ENCODE measurements at places on chromosomes 7 and 10. TPM values are rescaled to one million over a fixed set of nuclear protein-coding genes. Genes with fewer than 3 reads are reported as not detected.

DNA sequence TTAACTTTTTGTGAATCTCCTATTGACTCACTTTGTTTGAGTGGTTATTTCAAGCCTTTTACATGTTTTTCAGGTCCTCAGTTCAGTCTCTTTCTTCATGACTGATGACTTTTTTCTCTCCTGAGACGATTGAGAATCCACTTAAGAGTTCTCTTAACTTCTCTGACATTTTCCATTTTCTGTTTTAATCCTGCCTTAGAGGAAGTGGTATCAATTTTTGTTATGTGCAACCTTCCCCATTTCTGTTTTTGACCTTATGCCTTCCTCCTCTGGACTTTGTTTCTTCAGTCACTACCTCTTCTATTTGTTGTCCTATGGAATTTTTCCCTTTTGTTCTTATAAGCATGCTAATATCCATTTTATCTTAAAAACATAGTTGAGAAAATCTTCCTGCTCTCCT is 2.4 kb downstream of the PSMC2 start:
- DNase-seq: no peak

GRCh38 chr7:142476077-142476476 is 218.2 kb upstream of the PRSS58 start:
- no peak for DNase-seq

DNA sequence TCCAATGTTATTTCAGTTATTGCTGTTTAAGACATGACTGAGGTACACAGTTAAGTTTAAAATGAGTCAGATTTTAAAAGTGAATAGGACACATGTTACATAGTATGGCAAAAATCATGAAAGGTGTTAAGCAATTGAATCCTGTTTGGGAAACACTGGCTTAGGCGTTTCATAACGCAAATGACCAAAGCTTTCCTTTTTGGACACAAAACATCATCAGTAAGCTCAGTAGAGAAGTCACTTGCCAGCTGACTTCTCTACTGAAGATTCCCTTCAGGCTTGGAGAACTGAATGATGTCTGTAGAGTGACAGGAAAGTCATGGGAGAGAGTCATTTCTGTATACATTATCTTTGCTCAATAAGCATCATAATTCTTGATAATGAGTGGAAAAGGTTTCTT is 64.4 kb upstream of the RSBN1L start:
- DNase-seq: no peak

- no peak for DNase-seq
Measured at GRCh38 chr10:113382691-113383090, 170.2 kb upstream of the HABP2 start.

GRCh38 chr10:132163278-132163765 is 23.4 kb upstream of the DPYSL4 start:
- peak; percentile 28 for DNase-seq

- no peak for DNase-seq
Measured at GRCh38 chr7:73885975-73886798, 25.2 kb downstream of the TMEM270 start.

DNA sequence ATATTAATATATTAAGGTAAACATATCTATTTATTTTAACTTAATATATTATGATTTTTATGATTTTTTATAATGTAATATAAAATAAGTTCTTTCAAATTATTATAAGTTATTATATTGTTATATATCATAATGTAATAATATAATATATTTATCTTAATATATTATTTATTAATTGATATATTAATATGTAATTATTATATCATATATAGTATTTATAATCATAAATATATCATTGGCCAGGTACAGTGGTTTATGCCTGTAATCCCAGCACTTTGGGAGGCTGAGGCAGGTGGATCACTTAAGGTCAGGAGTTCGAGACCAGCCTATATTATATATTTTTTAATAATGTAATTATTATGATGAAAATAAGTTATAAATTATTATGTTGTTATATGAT is 118.1 kb downstream of the MPP7 start:
- DNase-seq: no peak

DNA sequence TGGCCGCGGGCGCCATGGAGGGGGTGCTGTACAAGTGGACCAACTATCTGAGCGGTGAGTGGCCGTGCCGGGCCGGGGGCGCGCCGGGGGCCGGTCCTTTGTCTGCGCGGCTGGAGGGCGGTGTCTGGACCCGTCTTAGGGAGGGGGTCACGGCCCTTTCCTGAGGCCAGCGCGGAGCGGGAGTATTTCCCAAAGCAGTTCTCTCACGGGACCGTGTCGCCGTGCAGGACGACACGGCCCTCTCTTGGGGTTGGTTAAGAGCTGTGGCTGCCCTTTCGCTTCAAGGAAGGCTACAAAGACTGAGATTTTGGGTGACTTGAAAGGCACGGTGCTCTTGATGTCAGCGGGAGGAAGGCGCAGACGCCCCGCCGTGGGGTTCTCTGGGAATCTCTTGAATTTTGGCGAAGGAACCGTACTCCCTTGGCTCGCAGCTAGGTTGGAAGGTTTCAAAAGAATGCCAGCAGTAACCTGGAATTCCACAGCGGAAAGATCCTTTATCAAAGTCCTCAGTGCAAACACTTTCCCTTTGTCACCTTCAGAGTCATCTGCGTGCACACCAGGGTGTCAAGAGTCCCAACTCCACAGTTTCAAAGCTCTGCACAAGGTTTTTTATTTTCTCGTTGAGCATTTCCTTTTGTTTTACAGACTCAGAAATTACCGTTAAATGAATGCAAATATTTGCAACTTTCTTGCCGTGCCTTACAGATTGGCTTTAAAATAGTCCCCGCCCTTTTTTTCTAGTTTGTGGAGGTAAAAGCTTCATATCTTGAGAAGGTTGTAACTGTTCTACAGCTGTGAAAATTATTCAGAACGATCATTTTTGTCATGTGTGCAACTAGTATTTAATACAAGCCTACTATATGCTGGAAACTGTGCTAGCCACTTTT is 780 bp downstream of the PLEKHA8 start:
- DNase-seq: no peak

DNA sequence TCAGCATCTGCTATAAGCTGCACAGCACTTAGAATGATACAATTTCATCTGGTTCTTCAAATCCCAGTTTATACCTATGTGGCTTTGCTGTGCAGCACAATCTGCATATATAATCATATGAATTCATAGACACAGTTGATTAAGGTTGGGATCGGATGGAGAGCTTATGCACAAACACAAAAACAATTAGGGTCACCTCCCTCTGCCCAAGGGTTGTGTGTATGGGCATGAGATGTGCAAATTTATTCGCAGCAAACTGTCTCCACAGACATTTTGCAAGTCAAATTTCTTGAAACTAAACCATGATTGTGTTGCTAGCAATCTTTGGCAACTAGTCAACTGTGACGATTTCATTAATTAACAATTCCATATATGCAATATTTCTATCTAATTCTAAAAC is 955.7 kb downstream of the SORCS3 start:
- no peak for DNase-seq

DNA sequence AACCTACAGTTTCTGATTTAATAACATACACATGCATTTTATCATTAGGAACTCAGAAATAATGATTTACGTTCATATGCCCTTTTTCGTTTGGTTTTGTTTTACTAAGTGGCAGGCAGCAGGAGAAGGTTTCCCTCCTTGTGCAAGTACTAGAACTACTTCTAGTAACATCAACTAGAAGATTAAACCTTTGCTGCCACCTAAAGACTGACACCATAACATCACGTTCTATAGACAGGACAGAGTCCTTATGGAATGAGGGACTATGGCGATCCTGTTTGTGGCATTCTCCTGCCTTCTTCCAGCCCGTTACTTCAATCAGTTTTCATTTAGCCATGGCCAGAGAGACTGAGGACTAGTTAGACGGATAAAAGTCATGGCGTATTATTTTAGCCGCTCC is 53.2 kb downstream of the GAD2 start:
- no peak for DNase-seq

DNA sequence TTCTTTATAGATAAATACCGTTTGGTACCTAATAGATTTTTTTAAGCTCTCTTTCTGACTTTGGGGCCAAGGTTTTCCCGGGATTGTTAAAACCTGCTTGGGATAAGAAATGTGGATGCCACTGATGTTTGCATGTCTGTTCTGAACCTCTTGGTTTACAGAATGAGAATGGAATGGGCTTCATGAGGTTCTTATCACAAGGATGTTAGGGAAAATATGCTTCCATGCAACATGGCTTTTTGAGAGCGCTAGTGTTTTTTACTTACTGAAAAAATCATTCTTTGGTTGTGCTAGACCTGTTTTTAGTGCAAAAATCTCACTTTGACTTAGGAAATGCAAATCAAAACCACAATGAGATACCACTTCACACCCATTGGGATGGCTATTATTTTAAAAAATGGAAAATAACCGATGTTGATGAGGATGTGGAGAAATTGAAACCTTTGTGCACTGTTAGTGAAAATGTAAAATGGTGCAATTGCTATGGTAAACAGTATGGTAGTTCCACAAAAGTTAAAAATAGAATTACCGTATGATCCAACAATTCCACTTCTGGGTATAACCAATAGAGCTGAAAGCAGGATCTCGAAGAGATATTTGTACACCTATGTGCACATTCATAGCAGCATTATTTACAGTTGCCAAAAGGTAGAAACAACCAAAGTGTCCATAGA is 38.9 kb downstream of the TSPAN14 start:
- no peak for DNase-seq

- DNase-seq: no peak
Measured at GRCh38 chr10:113187063-113187777, 237.2 kb downstream of the TCF7L2 start.

DNA sequence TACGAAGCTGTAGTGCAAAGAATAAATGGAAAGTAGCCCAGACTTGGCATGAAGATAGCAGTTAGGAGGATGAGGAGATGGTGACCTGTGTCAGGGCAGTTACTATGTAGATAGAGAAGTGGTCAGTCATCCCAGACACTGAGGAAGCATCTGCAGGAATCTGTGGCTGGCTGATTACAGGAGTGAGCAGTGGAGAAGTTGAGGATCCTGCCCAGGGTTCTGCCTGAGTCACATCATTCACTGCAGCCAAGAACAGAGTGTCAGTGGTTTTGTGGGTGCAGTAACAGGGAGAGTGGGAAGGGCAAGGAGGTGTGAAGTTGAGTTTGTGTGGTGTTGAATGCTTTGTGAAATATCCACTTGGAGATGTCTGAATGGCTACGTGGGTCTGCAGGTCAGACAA is 676.4 kb upstream of the NRP1 start:
- DNase-seq: no peak

DNA sequence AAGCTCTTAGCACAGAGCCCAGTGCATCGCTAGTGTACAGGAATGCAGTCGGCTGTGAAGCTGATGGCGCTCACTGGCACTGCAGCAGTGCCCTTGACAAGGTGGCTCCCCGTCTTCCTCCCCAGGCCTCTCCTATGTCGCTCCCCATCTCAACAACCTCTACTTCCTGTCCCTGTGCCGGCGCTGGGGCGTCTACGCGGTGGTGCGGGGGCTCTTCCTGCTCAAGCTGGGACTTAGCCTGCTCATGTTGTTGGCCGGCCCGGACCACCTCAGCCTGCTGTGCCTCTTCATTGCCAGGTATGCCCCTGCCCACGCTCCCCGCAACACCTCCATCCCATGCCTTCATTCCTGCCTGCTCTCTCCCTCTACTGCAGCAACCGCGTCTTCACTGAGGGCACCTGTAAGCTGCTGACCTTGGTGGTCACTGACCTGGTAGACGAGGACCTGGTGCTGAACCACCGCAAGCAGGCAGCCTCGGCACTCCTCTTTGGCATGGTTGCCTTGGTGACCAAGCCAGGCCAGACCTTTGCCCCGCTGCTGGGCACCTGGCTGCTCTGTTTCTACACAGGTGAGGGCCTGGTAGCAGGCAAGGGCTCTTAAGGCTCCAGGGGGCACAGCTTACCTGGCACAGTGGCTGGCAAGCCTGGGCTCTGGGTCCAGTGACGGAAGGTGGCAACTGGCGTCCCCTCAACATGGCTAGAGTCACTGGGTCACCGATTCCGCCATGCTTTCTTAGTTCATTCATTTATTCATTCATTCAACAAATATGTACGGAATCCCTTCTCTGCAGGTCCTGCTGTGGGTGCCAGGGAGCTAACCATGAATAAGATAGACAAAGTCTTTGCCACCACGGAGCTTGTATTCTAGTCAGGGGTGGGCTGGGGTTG is 22.3 kb upstream of the C10orf95 start:
- DNase-seq: no peak

GRCh38 chr7:50676079-50676478 is 106.6 kb downstream of the GRB10 start:
- no peak for DNase-seq

DNA sequence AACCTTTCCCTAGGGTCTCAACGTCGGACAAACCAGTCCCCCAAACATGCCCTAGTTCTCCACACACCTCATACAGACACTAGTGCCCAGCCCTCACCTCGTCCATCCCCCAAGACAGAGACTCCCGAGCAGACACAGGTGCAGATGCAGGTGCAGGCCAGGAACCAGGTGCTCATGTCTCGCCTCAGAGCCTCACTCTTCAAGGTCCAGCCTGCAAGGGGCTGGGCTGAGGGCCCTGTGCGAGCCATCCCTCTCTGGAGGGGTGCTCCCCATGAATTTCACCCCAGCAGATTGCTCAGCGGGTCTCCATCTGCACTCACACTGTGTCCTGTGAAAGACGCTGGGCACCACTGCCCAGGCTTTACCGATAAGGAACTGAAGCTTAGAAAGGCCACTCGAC is 36.9 kb upstream of the TUBB8 start:
- no peak for DNase-seq

- DNase-seq: no peak
Measured at GRCh38 chr7:2074691-2075090, 158.1 kb downstream of the MAD1L1 start.

DNA sequence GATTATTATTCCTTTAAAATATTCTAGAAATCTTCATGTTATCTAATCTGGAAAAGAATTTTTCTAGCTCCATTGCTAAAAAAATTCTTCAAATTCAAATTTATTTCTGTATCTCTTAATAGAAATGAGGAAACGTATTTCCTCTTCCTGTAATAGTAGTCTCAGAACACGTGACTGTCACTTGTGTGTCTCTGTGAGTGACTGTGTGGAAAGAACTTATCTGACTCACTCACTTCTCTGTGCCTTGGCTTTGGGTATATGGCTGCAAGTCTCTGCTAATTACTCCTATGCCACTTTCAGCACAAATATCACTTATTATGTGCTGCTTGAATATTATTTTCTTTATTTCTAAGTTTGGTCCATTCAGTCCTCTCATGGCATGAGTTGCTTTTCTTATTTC is 132.7 kb downstream of the CNTNAP2 start:
- no peak for DNase-seq

OR2A1 gene
- 0.31 TPM for polyA plus RNA-seq

KNDC1 gene
- polyA plus RNA-seq: 0.45 TPM

NEUROG3 gene
- not detected for polyA plus RNA-seq

NUTM2D gene
- polyA plus RNA-seq: 2.4 TPM

MMD2 gene
- not detected for polyA plus RNA-seq

SPDYE6 gene
- polyA plus RNA-seq: not detected

CRTAC1 gene
- not detected for polyA plus RNA-seq

GGCT gene
- 10.0 TPM for polyA plus RNA-seq

SFTPA1 gene
- not detected for polyA plus RNA-seq
